ENCODE measurements at places on chromosomes 6 and 20.

GRCh38 chr6:83490217-83490807 lies 22.0 kb upstream of the PRSS35 start:
- DNase-seq: no peak

- DNase-seq: peak; percentile 39
These were observed 236.8 kb upstream of the MARCKS start for GRCh38 chr6:113620386-113620785.

DNA sequence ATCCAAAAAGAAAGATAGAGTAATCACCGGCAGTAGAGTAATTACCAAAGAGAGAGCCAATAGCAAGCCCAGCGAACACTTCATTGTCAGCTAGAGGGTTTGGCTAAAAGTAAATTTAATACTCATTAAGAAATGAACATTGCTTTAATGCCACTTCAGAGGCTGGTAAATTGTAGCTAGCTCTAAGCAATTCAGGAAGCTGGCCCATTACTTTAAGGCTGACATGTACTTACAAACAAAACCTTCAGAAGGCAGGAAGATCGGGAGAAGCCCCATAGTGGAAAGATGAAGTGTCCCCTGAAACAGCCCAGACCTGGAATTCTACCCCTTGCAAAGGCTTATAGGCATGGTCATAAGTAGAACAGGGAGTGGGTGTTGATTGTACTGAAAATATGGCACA lies 396.6 kb upstream of the ID4 start:
- DNase-seq: no peak

GRCh38 chr6:25968769-25969168 lies 6.2 kb downstream of the TRIM38 start:
- no peak for DNase-seq

GRCh38 chr20:56626367-56627121 lies 2.6 kb upstream of the TFAP2C start:
- no peak for DNase-seq

GRCh38 chr6:55046869-55047422 lies 127.4 kb upstream of the HCRTR2 start:
- DNase-seq: no peak

DNA sequence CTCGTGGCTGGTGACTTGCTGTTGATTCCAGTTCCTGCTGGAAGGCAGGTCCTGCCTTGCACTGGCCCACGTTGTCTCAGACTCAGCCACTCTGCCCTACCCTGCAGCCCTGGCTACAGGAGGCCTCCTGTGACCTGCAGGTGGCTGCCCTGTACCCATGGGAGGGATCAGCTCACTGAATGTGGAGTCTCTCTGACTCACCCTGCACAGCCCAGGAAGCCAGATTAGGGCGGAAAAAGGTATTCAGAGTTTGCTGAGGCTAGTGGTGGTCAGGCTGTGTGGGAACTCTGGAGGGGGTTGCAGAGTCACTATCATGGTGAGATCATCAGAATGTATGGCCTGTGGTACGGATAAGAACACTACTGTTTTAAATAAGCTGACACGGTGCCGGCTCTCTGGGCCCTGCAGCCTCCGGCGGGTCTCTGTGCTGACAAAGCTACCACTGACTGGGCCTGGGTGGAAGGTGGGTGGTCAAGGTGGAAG lies 24.7 kb upstream of the PYGB start:
- no peak for DNase-seq

DNA sequence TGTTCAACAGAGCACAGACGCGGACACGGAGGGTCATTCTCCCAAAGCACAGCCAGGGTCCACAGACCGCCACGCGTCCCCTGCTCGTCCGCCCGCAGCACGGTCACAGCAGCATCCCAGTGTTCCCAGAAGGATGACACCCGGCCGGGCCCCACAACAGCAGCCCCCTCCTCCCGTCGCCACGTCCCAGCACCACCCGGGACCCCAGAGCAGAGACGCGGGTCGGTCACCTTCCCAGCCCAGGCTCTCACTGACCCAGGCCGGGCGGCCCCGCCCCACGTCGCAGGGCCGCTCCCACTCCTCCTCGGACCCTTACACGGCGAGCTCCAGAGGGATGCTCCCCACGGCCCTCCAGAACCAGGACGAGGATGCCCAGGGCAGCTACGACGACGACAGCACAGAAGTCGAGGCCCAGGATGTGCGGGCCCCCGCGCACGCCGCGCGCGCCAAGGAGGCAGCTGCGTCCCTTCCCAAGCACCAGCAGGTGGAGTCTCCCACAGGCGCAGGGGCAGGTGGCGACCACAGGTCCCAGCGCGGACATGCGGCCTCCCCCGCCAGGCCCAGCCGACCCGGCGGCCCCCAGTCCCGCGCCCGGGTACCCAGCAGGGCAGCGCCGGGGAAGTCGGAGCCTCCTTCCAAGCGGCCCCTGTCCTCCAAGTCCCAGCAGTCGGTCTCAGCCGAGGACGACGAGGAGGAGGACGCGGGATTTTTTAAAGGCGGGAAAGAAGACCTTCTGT lies 64.3 kb downstream of the FNDC1 start:
- DNase-seq: no peak

- DNase-seq: no peak
These were observed 368.1 kb downstream of the NRN1 start for GRCh38 chr6:5638666-5639065.

- peak; percentile 27 for DNase-seq
These were observed 40.0 kb downstream of the MYLIP start for GRCh38 chr6:16168858-16169257.

DNA sequence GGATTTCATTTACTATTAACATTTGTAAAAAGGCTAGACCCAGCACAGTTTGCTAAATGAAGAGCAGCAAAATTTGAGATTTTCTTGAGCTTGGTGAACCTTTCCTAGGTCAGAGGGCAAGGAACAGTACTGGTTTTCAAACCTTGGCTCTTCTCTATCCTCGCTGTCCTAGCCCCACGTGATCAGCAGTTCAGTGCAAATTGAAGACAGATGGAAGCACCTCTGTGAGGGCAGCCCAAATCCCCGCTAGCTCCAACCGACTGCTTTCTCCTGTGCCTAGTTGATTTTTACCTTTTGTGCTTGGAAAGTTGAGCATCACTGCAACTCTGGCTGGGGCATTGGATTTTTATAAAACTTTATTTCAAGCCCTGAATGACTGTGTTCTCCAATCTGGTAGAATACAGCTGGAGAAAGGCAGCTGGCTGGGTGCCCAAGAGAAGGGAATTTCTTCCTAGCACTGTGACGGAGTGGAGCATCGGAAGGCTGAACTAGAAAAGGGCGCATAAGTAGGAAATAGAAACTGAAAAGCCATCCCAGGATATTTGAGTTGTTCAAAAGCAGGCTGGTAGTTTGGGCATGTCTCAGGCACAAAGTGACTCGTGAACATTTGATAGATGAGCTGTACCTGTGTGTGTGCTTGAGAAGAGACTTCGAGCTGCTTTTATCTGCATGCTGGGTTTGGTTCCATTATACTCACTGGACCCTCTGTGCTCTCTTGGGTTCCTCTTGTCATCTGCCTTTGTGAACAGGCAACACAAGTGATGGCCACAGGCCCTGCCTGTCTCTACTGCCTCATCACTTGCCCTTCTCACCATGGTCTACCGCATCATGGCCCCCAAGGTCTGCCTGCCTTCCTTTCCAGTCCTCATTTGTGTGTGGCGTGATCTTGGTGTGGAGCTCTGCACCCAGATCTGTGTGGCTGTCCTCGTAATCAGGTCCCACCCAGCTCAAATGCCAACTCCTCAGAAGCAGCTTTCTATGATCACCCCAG lies 2.3 kb downstream of the RNF114 start:
- DNase-seq: no peak

DNA sequence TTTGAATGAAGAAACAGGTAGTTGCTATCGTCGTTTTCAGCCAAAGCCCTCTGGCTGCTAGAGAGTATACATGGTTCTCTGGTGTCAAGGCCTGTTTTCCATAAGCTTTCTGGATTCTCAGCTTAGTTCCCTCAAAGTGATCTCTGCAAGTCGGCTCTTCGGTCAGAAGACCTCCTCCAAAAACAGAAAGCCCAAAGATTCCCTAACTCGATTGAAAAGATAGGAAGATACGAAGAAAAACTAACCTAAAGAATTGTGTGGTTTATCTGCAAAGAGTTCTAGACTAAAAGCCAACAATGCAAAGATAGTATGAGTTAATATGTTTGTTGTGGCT lies 545 bp upstream of the ASCC3 start:
- DNase-seq: no peak

DNA sequence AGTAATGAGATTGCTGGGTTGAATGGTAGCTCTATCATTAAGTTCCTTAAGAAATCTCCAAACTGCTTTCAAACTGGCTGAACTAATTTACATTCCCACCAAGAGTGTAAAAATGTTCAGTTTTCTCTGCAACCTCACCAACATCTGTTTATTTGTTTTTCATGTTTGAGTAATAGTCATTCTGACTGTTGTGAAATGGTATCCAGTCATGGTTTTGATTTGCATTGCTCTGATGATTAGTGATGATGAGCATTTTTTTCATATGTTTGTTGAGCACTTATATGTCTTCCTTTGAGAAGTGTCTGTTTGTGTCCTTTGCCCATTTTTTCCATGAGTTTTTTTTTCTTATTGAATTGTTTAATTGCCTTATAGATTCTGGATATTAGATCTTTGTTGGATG lies 24.9 kb downstream of the DEFB125 start:
- DNase-seq: no peak

GRCh38 chr20:1630186-1630585 lies 10.4 kb upstream of the SIRPB1 start:
- no peak for DNase-seq

- DNase-seq: no peak
These were observed 22.2 kb downstream of the PGBD1 start for GRCh38 chr6:28303570-28303969.

DNA sequence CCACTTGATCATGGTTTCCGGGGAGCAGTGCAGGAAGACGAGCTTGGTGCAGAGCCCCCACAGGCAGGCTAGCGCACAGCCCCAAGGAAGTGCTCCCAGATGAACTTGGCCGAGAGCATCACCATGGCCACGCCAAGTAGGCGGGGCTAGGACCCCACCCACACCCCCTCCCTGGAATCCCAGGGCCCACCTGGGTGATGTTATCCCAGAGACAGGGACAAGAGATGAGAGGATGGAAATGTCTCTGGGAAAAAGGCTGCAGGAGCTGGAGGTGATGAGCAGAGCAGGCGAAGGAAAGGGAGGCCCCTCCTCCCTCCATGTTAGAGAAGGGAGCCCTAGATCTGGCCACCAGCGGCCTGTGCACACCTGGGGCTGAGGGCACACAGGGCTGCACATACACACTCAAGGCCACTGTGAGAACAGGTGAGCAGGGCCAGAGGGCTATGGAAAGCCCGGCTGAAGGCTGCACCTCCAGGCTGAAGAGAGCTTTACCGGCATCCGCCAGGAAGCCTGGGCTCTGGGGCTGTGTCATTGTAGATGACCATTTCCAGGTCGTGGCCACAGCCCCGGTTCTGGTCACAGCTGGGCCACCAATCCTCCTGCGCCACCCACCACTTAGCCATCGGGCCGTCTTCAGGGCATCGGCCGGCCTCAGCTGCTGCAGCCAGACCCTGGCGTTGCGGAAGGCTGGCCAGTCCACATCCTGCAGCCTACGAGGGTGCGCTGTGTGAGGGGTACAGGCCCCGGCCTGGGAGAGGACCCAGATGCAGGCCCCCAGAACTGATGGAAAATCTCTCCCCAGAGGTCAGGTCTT lies 24.9 kb downstream of the NPEPL1 start:
- no peak for DNase-seq

- DNase-seq: no peak
These were observed 233.4 kb upstream of the ID4 start for GRCh38 chr6:19603721-19604120.

DNA sequence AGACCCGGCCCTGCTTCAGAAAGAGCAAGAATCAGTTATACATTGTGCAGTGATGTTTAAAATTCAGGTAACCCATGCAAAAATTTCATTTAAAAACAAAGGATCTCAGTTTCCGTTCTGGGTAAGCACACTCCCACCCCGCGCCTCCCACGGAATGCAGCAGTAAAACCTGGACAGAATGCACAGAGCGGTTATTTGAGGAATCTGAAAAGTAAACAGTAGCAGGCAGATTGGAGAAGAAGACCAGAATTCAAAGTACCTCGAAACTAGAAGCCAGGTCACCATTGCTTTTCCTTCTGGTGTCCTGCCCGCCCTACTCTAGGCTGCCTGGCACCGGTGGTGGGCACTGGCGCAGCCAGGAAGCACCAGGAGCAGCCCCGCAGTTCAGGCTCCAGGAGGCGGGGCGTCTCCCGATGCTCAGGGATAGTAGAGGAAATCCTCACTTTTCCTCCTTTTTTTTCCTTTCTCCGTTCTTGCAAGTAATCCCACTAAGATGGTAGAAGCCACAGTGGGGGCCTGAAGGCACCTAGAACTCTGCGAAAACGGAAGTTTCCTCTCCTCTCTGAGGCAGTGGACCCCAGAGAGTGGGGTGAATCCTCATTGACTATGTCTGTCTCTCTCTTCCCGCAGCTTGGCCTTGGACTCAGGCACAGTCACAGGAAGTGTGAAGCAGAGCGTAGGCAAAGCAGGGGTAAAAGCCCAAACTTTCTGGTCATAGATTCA lies 28.3 kb downstream of the METTL24 start:
- no peak for DNase-seq

GRCh38 chr6:112233847-112234246 lies 20.5 kb downstream of the LAMA4 start:
- DNase-seq: no peak

GRCh38 chr20:48194583-48194982 lies 409.3 kb upstream of the SULF2 start:
- DNase-seq: no peak

- DNase-seq: no peak
These were observed 650.5 kb upstream of the DEFB115 start for GRCh38 chr20:30606990-30607389.

DNA sequence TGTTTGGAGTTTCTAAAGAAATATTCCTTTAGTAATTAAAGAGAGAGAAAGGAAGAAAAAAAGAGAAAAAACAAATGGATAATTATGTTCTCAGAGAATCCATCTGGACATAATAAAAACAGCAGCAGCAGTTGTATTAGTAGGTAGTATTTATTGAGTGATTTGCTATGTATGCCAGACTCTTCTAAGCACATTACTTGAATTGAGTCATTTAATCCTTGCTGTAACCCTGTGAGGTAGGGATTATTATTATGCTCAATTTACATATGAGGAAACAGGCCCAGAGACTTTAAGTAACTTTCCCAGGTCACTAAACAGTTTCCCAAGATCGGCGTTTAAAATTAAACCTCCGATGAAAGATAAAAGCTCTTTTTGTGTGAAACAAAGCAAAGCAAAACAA lies 238.8 kb downstream of the TSHZ2 start:
- DNase-seq: no peak

DNA sequence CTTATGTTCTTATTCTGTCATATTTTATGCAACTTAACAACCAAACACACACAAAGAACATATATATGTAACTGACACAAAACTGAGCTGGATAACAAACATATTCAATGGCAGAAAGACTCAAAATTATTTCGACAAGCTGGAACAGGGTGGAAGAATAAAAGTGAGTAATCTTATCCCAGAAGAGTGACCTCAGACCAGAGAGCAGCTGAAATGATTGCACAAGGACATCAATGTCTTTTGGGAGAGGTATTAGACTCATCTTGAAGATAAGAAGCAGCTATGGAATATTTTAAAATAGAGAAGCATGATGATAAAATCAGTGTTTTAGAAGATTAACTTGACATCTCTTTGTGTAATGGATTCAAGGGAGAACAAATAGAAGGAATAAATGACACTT lies 191.6 kb upstream of the PRDM1 start:
- no peak for DNase-seq
